ENCODE measurements at places on chromosomes 13 and 19.
A peak's percentile ranks its signal among the peaks of the same experiment; 100 is the strongest.

- DNase-seq = no peak
Measured at GRCh38 chr13:113125506-113126264, 3.1 kb downstream of the F10 start.

GRCh38 chr13:102555914-102556553 lies 40.8 kb upstream of the TPP2 start:
- DNase-seq = peak; percentile 15

- no peak for DNase-seq
Measured at GRCh38 chr13:110665491-110666254, 40.2 kb downstream of the CARS2 start.

DNA sequence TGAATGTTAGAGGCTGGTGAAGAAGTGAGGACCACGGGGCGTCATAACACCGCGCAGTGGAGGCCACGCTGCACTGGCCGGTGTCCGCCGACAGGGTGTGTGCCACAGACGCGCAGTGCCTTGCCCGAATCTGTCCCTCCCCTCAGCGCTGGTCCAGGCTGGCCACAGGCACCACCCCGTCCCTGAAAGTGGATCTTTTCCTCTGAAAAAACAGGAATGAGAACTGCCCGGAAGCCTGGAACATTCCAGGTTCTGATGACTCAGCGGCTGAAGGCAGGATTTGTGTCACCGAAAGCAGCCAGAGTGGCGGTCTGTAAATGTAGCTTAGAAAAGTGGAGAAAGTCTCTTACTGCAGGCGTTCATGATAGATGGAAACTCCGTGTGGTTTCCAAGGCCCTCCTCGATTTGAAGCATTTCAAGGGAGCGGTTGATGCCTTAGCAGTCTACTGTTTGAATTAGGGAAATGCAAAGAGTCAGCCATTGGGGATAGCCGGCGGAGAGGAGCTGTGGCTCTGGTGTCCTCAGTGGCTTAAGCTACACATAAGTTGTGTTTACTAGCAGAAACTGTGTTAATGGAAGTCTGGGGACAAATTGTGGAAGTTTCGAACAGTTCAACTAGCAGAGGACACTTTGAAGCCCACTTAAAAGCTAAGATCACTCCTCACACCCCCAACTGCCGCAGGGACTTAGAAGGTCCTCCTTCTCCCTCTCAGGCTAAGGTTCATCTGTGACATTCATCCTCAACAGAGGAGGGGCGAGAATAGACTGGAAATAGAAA lies 70.8 kb downstream of the NUFIP1 start:
- DNase-seq = peak; percentile 88

DNA sequence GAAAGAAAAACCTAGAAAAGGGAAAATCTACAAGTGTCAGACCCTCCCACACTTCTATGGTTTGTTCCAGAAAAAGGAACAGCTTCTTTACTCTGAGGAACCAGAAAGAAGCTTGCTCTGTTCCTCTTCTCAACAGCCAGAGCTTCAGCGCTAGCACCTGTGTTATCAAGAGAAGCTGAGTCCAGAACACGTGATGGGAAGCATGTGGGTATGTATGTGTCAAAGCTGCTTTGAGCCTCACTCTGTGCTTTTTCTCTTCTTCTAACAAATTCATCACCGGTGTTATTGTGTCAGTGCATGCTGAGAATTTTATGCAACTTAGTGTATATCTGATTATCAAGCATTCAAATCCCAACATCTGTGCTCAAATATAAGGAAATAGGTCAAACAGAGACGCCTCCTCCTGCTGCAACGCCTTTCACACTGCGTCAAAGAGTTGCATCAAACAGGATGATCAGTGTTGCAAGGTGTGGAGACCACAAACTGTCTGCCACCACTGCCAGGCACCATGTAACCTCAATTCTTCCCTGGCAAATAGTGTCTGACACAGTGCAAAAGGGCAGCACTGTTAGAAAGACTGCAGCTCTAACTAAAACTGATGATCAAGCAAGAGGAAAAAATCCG lies 83.9 kb downstream of the LRRC63 start:
- no peak for DNase-seq

DNA sequence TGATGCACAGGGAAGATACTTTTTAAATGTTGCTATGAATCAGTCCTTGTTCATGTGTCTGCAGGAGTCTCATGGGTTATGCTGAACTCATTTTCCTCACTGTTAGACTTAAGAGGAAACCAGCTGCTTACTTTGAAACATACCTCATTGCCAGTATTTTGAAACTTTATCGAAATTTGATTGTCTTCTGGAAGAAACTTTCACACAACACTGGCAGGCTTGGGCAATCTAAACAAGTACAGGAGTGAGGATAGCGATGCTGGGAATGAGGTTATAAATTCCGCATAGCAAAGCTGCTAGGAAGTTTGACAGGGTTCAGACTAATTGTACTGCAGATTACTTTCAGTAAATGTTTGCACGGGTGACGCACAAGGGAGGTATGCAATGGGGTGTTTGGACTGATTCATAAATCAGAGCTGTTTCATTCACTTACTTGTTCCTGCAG lies 245.7 kb downstream of the DNAJC15 start:
- DNase-seq = peak; percentile 91

DNA sequence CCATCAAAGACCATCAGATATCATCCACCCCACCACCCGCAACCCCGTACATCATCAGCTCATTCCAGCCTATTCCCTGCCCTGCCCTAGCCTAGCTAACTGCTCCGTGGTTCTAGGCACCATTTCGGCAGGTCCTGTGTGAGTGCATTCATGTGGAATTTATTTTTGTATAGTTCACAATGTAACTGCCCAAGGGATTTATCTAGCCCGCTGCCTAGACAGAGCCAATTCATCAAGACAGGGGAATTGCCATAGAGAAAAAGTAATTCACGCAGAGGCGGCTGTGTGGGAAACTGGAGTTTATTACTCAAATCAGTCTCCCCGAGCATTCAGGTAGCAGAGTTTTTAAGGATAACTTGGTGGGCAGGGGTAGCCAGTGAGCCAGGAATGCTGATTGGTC lies 109.2 kb upstream of the UBL3 start:
- DNase-seq = no peak

DNA sequence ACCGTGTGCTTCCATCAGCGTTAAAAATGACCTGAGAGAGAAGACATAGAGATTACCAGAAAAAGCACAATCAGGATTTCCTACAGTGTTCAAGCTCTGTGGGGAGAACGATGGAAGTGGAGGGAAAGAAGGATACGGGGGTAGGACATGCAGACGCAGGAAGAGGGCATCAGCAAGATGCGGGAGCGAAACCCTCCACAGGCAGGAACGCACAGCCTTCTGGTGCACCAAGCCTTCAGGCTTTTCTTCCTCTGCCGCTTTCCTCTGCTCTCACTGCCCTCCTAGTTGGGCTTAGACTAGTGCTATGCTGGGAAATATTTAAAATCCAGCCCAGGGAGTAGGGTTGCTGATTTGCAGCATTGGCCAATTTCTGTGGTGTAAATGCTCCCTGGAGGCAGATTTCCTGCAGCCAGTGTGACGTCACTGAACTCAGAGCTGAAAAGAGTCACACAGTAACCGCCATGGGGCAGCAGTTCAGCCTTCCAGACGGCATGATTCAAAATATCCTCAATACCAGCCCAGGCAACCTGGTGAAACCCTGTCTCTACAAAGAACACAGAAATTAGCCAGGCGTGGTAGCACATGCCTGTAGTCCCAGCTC lies 205.1 kb upstream of the SOX1 start:
- DNase-seq = no peak

- no peak for DNase-seq
Measured at GRCh38 chr19:46787040-46787330, 1.4 kb downstream of the SLC1A5 start.

DNA sequence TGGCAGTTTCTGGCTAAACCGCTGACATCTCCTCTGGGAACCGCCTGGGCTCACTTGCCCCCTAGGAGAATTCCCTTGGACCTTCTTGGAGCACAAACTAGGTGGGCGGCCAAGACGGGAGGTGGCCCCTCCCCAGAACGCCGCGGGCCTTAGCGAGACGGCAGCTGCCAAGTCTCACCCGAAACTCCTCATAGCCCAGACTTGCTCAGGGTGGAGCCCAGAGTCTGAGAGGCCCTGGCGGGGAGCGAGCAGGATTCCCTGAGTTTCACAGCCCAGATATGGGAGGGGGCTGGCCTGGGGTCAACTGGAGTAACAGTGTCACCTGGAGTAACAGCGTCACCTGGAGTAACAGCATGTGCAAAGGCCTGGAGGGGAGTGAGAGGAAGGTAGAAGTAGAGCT lies 10.1 kb downstream of the TINCR start:
- no peak for DNase-seq

- DNase-seq = no peak
Measured at GRCh38 chr13:112785483-112785856, 95.6 kb downstream of the ATP11A start.

DNA sequence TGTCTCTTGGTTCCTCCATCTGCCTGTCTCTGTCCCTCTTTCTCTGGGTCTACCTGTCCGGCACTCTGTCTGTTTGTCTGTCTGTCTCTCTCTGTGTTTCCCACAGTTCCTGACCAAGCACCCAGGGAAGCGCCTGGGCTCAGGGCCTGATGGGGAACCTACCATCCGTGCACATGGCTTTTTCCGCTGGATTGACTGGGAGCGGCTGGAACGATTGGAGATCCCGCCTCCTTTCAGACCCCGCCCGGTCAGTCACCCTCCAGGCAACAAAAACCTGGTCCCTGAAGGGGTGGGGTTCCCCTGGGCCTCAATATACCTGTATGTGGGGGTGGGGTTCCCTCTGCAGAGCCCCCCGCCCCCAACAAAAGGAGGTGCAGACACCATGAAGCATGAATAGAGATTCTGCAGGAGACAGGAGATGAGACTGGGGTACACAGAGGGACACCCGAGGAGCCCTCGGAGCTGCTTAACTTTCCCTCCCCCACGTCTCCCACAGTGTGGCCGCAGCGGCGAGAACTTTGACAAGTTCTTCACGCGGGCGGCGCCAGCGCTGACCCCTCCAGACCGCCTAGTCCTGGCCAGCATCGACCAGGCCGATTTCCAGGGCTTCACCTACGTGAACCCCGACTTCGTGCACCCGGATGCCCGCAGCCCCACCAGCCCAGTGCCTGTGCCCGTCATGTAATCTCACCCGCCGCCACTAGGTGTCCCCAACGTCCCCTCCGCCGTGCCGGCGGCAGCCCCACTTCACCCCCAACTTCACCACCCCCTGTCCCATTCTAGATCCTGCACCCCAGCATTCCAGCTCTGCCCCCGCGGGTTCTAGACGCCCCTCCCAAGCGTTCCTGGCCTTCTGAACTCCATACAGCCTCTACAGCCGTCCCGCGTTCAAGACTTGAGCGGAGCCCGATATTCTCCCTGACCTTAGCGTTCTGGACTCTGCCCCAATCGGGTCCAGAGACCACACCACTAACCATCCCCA lies 2.6 kb upstream of the CACNG7 start:
- DNase-seq = no peak

DNA sequence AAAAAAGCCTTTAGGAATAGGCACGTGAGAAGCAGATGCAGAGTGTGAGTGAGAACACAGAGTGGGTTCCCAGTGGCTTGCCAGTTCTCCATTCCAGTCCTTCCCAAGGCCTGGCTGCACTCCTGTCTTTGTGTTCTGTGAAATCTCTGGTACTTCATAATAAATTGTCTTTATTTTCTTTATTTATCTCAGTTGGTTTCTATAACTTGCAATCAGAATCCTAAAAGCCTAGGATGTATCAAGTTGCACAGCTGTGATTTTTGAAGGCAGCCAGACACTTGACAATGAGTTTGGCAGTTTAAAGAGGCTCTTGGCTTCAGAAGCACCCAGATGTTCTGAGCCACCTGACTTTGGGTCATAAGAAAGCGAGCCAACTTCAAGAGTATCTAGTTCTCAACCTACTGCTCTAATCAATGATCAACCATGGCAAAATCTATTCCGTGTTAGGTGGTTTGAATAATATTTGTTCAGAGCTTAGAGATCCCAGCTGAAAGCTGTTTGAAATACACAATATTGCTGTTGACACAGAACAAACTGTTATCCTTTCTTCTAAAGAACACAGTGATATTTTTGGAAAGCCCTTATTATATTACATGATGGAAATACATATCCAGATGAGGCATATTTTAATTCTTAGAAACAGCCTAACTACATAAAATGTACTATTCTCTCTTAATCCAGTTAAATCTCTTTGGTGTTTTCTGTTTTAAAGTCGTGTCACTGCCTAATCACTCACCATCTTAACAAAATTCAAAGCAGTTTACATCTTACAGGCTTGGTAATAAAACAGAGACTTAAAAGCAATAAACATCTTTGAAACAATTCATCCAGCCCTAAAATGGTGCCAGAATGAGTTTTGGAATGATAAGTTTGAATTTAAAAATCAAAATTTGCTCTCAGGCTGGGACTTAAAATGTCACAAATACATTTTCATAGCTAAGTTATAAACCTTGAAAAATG lies 483.0 kb upstream of the NBEA start:
- no peak for DNase-seq

DNA sequence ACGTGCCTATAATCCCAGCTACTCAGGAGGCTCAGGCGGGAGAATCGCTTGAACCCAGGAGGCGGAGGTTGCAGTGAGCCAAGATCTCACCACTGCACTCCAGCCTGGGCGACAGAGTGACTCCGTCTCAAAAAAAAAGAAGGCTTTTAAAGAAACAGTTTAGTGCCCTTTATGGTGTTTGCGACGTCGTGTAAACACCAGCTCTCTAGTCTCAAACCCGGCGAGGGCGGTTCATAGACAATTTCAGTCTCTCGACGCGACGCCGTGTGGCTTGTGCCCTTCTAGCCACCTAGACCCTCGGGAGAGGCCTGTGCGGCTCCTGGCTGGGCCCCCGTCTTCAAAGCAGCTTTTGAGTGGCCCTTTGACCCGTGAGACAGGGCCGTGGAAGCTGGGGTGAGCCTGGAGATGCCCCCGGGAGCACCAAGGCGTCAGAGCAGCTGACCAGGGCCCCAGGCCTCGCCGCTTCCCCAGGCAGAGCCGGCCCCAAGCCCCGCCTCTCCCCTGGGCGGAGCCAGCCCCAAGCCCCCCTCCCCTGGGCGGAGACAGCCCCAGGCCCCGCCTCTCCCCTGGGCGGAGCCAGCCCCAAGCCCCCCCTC lies 5.0 kb upstream of the MADCAM1 start:
- DNase-seq = no peak

- no peak for DNase-seq
Measured at GRCh38 chr19:38020311-38020710, 113.3 kb downstream of the SIPA1L3 start.

GRCh38 chr13:91046715-91047327 lies 300.7 kb upstream of the MIR17HG start:
- DNase-seq = no peak

DNA sequence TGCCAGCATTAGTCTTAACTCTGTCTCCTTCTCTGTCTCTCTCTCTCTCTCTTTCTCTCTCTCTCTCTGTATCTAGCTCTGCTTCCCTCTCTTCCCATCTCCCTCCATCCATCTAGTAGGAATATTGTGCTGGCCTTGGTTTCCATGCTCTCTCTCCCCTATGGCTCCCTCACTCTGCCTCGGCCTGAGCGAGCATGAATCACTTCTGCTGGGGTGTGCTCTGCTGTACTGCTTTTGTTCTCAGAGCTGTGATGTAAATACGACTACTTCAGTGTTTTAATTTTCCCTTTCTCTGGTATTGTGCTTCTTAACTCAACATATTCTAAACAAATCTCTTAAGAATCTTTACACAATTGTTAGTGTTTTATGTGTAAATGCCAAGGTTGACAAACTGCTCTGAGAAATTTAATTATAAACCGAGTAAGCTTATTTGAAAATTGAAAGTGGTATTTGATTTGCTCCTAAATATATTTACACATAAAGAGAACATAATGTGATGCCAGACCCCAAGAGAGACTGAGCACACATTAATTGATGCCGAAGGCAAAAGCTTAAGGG lies 211.5 kb upstream of the KL start:
- DNase-seq = no peak

Measured in astrocyte of the cerebellum (primary cell).